ENCODE measurements at places on chromosomes 6 and 20.

- DNase-seq: peak; percentile 84
Measured at GRCh38 chr6:75934643-75935472, 137.6 kb downstream of the IMPG1 start.

- no peak for DNase-seq
Measured at GRCh38 chr20:5153612-5154542, 27.1 kb downstream of the CDS2 start.

GRCh38 chr6:42403831-42404230 is 47.9 kb downstream of the TRERF1 start:
- DNase-seq: no peak

GRCh38 chr6:31729515-31729978 is 448 bp upstream of the DDAH2 start:
- DNase-seq: peak; percentile 95

DNA sequence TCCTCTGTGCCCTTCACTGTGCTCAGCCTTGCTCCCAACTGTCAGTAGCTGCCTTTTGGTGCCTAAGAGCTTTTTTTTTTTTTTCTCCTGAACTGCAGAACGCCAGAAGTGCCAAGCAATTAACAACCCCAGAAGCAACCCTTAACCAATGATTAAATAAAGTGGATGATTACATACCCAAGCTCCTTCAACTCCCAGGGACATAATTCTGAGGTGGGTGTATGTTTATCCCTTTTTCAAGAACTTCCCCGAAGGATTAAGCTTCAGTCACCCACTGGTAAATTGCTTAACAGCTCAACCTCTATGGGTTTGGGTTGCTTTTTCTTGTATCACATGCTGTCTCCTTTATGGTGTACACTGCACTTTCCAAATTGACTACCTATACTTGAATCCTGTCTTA is 41.1 kb downstream of the KLHL31 start:
- no peak for DNase-seq

DNA sequence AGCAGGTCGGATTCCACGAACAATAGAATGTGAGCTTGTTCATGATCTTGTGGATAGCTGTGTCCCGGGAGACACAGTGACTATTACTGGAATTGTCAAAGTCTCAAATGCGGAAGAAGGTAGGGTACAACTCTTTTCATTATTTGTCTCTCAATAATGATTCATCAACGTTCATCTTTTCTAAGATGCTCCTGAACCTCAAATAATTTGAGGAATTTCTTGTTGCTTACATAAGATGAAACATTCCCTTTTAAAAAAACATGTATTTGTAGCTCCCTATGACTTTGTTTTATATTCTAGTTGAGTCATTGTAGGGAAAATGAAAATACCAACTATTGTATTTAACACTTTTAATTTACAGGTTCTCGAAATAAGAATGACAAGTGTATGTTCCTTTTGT is 17.0 kb downstream of the MCM8 start:
- no peak for DNase-seq

- DNase-seq: no peak
Measured at GRCh38 chr6:35061102-35061615, 80.0 kb downstream of the TCP11 start.

DNA sequence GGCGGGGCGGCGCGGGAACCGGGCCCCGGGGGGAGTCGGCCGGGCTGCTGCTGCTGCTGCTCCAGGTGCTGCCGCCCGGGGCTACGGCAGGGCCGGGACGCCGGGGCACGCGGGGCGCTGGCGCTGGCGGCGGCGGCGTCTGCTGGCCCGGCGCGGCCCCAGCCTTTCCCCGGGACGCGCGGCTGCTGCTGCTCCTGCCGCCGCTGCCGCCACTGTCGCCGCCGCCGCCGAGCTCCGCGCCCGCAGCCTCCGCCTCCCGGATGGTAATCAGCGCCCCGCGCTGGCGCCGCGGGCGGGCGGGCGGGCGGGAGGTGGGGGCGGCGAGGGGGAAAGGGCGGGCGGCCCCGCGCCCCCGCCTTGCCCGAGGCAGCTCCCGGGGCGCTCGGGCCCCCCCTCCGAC is 306 bp downstream of the EBF4 start:
- no peak for DNase-seq

DNA sequence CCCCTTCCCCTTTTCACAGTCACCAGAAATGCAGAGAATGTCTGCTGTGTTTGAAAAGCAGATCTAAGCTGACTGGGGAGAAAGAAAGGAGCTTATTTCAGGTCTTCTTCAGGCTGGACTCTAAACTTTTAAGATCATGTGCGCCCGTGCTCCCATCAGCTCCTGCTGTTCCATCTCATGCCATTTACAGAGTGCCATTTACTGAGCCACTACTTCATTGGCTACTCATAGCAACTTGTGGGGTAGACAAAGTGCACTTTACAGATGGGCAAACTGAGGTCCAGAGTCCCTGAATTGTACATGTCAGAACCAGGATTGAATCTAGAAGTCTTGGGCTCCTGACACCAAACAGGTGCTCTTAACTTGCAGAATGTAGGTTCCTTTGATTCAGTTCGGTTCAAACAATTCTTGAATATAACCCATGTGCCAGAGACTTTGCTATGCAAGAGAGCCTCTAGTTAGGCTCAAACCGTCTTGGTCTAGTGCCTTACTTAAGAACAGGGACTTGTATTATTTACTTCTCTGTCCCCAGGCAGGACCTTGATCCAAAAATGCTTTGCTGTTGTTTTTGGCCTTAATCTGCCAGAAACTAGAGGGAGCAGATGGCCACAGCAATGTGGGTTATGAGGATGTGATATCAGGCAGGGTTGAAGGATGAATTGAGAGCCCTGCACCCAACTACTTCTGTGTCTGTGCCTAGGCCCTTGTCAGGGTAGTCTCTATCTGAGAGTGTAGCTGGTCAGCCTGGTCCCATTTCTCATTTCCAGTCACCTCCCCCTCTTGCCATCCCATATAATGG is 56.4 kb downstream of the RALY start:
- no peak for DNase-seq
